ENCODE measurements at places on chromosomes 5 and 9.

- DNase-seq: no peak
Observed at GRCh38 chr9:98173181-98173580, 19.3 kb downstream of the CORO2A start.

- DNase-seq: no peak
Observed at GRCh38 chr5:155343468-155343867, 329.9 kb downstream of the KIF4B start.

GRCh38 chr9:105131981-105132380 is 112.5 kb upstream of the SLC44A1 start:
- DNase-seq: no peak

DNA sequence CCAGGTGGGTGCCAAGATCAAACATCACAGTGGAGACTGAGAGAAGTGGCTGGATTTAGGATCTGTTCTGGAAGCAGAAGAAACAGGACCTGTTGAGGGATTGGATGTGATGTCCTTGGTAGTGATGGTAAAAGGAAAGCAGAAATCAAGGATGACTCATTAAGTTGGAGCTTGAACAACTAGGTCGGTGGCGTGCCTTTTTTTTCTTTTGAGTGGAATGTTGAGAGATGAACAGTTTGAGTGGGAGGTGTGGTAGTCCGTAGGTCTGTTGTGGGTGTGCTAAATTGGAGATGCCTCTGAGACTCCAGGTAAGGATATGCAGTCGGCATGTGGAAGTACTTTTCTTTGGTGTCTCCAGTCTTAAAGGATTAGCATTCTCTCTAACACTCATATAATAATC is 92.1 kb upstream of the IL12B start:
- peak; percentile 23 for DNase-seq

GRCh38 chr5:36598045-36598444 is 8.4 kb upstream of the SLC1A3 start:
- DNase-seq: no peak

- DNase-seq: no peak
Observed at GRCh38 chr9:120158221-120158620, 421.7 kb downstream of the CDK5RAP2 start.

GRCh38 chr5:81830596-81830995 is 79.7 kb upstream of the SSBP2 start:
- DNase-seq: no peak

DNA sequence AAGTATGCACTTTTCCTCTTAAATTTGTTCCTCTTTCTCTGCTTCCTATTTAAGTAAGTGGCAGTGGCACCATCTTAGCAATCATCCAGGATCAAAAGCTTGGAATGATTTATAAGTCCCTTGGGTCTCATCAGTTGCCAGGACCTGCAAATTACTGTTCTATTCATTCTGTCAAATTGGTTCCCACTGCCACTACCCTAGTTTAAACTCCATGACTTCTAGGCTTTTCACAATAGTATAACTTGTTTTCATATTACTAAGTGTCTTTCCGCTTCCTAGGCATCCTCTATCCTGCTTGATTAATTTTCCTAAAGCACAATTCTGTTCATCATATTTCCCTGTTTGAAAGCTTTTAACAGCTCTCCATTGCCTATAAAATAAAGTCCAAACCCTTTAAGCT is 363.9 kb upstream of the MEF2C start:
- no peak for DNase-seq

GRCh38 chr9:37262410-37262809 is 142.0 kb downstream of the ZCCHC7 start:
- no peak for DNase-seq

DNA sequence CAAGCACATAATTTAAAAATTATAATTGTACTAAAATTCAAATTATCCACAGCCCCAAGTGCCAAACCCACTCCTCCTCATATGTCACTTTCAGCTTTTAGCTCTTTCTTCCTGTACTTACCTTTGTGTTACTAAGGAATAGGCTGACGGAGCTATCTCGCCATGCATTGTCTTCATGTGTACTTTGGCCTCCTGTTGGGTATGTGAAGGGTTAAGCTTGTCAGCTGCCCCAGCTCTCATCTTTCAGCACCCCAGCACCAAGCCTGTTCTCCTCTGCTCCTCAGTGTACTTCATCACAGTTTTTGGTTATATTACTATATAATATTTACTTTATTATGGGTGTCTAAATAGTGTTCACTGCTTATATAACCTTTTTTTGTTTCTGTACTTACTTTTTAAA is 46.2 kb downstream of the OSTF1 start:
- DNase-seq: no peak

DNA sequence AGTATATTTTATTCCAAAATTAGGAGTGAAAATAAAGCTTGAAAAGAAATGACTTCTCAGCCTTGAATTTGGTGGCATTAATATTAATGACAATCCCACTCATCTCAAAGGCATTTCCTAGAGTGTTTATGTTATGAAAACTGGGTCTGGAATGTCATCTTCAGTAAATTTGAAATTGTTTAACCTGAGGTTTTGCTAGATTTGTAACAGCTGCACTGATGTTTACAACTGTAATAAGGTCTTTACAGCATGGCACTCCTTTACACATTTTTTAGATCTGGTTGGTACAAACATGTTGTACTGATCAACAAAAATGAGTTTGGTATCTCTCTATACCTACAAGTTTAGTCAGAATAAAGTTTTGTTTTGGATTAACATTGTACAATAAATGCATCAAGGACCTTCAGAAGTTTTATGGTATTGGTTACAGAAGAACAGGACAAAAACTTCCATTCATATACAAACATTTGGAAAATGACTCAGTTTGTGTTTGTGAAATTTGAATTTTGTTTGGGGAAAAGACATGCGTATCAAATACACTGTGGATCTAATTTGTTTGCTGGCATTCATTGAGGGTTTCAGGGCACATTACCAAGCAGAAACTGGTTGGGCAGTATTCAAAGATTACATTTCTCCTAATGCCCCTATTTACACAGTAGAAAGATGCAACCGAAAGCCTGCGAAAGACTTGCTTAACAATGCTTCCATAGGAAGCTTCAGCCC is 11.6 kb downstream of the FANCC start:
- DNase-seq: no peak
